Activated CD8-positive, alpha-beta memory T cell treated with anti-CD3 and anti-CD28 coated beads, Interleukin-2, amount 50 U/mL, for 4 hours (primary cell): ENCODE measurements at places on chromosomes 6 and 20.

DNA sequence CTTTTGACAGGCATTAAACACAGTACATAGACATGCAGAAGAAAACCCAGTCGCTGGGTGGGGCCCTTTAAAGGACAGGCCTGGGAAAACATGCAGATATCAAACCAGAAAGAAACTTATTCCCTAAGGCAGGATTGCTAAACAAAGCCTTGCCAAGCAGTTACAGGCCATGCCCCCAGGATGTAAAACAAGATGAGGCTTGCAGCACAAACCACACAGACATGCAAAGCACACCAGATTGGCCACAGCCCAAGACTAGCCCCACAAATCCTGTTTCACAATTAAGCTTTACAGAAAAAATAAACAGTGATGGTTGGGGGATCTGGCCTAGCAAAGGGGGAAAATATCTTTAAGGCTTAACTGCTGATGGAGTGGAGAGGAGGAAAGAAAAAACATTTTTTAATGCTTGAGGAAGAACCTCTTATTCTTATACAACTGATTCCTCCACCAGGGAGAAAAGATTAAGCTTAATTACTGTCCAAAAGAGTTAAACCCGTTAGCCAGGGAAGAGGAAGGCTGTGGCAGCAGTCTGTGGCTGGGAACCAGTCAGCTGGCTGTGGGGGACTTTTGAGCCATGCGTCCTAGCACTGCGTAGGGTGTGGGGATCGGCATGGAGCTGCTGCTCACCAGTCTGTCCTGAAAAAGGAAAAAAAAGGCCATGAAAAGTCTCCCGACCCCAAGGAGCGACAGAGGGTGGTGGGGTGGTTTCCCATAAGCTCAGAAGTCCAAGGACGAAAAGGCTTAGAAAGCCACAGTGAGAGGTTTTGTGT lies 28.4 kb downstream of the COL19A1 start:
- DNase-seq, result no peak

- DNase-seq, result no peak
Measured at GRCh38 chr6:63792736-63793464, 157.3 kb downstream of the PHF3 start.

GRCh38 chr6:150981669-150982068 lies 116.2 kb downstream of the MTHFD1L start:
- no peak for DNase-seq

- DNase-seq, result peak; percentile 89
Measured at GRCh38 chr20:32652739-32653526, 20.8 kb downstream of the C20orf203 start.

DNA sequence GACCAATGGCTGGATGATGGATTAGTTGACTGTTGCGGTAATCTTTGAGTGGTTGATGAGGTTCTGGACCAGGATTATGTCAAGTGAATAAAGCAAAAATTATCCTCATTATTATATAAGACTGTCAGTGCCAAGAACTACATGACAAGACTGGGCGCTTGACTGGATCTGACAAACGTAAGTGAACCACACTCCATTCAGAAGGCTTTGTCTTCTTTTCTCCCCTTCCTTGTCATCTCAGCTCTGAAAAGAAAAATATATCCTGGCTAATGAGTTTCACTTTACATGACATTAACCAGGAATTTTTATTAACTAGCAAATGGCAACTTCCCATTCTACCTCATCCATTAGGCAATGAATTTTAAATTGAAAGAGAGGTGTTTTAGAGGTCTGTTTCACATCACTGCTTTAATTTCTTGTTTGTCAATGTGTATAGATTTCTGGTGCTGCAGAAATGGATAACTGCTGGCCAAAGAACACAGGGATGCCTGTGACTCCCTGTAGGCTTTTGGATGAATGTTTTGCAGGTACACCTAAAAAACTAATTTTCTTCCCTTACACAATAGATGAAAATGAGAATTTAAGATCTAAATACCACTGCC lies 150.1 kb downstream of the ELOVL4 start:
- DNase-seq, result no peak

- DNase-seq, result no peak
Measured at GRCh38 chr6:4356899-4357659, 221.7 kb upstream of the ECI2 start.
